ENCODE measurements at places on chromosomes 13 and 19. TPM values are rescaled to one million over a fixed set of nuclear protein-coding genes. Genes with fewer than 3 reads are reported as not detected.

- DNase-seq: no peak
Observed at GRCh38 chr19:40689339-40690049, 957 bp downstream of the NUMBL start.

- DNase-seq: no peak
Observed at GRCh38 chr19:42261763-42262162, 6.8 kb upstream of the ERF start.

DNA sequence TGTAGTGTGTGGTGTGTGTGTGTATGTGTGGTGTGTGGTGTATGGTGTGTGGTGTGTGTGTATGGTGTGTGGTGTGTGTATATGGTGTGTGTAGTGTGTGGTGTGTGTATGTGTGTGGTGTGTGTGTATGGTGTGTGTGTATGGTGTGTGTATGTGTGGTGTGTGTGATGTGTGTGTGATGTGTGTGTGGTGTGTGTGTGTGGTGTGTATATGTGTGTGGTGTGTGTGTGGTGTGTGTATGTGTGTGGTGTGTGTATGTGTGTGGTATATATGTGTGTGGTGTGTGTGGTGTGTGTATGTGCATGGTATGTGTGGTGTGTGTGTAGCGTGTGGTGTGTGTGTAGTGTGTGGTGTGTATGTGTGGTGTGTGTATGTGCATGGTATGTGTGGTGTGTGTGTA, 1.7 kb downstream of the ATP12A start:
- no peak for DNase-seq

DNA sequence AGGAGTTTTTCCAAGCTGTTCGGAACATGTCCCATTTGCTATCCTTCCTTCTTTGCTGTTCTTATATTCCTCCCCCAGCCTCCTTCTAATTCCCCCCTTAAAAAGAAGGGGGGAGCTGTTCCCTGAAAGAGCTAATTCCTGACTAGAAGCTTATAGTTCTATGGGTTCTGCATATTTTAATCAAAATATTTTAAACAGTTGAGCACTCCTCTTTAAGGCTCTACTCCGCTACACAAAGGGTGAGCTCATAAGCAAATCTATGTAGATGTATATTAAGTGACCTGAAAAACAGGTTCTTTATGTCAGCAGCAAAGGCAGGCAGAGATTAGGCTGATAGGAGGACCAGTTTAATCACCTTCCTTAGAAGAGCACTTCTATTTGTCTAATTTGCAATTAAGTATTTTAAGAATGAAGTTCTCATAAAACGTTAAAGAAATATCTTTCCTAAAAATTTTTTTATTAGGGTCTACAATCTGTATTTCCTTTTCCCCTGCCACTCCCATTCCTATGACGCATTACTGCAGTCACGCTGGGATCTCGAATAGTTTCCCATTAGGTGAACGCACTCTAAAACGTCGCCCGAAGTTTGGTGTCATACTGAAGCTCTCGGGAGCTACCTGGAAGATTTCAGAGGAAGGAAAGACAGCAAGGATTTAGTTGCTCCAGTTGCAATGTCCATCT, 5.2 kb downstream of the EFNB2 start:
- DNase-seq: no peak

- DNase-seq: no peak
Observed at GRCh38 chr13:42820451-42820850, 39.1 kb downstream of the FAM216B start.

DNA sequence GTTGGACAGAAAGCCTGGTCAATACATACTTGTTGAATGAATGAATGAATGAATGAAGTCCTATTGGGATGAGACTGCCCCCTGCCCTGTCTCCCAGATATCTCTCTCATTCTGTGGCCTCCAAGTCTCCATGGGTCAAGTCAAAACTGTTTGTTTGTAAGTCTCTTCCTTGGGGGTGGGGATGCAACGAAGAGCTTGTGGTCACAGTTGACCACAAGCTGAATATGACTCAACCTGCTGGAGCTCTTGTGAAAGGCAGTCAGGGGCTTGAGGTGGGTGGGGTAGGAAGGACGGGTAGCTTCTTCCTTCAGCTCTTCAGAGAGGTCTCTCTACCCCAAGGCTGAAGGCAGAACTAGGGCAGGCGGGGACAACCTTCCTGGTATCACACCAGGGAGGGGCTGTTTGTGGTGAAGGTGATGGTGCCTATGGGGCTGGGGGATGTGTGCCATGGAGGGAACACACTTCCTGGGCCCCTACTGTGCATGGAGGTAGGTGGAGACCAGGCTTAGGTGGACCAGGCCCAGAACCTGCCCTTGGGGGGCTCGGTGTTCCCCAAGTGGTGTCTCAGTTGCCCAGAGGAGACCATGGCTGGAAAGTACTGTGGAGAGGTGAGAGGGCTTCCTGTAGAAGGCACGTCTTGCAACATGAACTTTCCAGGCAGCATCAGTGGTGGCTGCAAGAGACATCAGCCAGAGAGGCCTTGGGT, 8.0 kb downstream of the MYO1F start:
- peak; percentile 90 for DNase-seq

- DNase-seq: no peak
Observed at GRCh38 chr13:25776722-25777121, 275.1 kb downstream of the SHISA2 start.

GRCh38 chr19:7628589-7629311, 595 bp downstream of the XAB2 start:
- no peak for DNase-seq

DNA sequence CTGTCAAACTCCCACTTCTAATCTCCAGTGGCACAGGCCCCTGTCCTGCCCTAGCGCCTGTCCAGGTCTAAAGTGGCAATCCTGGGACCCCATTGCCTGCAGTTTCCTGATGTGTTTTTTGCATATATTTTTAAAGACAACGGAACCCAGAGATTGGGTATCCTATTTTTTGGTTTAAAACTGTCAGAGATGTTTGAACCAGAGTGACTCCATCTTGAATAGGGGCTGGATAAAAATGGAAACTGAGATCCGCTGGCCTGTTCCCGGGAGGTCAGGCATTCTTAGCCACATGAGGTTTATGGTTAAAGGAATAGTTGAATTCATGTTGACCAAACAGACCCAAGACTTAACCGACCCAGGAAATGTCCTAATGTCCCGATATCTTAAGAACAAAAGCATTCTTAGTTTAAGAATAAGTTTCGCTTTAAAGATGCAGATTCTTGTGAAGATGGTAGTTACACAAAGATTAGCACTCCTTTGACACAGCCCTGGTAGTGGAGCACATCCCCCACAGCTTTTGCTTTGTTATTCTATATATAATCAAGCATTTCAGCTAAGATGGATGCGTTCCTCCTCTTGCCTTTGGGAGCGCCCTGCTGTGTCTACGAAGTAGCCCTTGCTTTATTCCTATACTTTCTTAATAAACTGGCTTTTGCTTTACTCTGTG, 332.1 kb downstream of the UQCRFS1 start:
- no peak for DNase-seq

DNA sequence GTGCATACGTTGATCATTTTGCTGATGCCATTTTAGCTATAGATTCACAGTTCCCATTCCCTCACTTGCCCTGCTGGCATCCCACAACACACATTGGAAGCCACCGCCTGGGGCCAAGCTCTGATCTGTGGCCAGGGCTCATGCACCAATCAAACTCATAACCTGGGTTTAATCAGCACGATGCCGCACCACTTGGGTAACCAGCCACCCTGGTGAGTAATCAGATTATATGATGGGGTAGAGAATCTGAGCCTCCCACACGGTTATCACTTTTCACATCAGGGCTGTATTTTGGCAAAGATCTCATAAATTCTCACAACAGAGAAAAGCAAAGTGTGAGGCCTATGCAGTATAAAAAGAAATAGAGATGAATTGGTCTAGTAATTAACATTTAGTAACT, 66.0 kb upstream of the TNFRSF19 start:
- no peak for DNase-seq

GRCh38 chr19:4811328-4812131, 20.0 kb downstream of the TICAM1 start:
- no peak for DNase-seq

GRCh38 chr19:48190288-48190884, 19.9 kb downstream of the ZSWIM9 start:
- peak; percentile 27 for DNase-seq

DNA sequence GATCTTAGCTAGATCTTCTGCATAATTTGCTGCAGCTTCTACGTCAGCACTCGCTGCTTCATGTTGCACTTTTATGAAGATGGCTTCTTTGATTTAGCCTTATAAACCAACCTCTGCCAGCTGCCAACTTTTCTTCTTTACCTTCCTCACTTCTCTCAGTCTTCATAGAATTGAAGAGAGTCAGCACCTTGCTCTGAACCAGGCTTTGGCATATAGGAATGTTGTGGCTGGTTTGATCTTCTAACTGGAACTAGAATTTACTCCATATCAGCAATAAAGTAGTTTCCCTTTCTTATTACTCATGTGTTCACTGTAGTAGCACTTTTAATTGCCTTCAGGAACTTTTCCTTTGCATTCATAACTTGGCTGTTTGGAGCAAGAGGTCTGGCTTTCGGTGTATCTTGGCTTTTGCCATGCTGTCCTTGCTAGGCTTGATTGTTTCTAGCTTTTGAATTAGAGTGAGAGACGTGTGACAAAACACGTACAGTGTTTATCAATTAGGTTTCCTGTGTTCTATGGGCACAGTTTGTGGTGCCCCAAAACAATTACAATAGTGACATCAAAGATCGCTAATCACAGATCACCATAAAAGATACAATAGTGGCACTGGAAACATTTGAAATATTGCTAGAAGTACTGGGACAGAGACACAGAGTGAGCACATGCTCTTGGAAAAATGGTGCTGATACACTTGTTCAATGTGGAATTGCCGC, 50.7 kb downstream of the NDFIP2 start:
- no peak for DNase-seq

DNA sequence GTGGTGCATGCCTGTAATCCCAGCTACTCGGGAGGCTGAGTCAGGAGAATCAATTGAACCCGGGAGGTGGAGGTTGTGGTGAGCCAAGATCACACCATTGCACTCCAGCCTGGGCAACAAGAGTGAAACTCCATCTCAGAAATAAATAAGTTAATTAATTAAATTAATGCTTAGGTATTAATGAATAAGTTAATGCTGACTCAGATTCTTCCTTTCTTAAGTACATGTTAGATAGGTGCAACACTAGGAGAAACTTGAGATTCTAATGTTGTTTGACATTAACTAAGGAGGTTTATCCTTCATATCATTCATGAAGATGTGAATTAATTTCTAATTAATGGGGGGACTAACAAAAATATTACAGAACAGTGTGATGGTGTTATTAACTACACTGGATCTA, 812.6 kb upstream of the SPRY2 start:
- DNase-seq: no peak

DNA sequence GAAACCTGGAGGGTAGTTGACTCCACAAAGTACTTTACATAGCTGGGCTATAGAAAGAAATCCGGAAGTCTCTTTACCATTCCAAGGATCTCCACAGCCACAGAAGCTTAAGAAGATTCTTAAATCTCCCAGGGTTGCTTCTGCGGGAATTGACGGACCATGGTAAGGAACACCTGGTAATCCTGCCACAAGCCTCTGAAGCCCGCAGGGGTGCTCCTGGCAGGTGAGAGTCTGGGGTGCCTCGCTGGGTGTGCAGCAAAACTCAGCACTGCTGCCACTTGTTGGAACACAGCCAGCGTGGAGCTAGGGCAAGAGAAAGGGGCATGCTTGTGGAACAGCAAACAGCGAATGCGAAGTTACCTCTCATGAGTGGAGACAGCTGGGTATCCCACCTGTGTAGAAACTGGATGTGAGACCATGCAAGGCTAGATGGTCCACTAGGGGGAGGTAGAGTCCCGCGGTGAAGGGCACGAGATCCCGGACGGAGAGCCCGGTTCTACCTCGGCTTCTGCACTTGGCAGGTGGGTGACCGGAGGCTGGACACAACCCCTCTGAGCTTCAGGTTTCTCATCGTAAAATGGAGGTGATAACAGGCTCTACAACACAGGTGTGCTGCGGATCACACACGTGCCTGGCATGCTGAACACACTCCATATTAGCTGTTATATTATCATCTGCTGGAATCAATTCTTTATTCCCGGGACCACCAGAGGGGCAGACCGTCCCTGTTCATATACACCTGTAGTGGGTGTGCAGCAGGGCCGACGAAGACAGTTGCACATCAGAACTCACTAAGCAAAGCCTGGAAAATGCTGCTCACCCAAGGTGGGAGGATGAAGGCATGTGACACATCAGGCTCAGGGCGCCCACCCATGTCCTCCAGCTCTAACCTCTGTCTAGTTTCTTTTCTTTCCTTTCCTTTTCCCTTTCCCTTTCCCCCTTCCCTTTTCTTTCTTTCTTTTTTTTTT, 24.1 kb upstream of the UBAC2 start:
- no peak for DNase-seq

DNA sequence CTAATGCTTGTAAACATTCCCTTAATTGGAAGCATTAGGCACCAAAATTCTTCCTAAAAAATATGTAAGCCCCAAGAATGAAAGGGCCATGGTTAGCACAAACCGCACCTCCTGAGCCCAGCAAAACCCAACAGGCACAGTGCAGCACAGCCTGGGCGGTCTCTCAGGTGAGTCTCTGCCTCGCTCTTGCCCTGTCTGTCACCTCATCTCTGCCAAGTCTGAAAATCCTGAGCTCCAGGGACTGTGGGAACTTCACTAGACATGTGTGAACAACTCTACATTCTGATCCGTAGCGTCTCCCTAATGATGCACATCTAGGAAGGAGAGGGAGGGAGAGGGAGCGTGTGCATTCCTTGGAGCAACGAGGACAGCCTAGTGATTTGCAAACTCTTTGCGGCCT, 88.8 kb upstream of the GJB6 start:
- DNase-seq: no peak

GRCh38 chr13:33524086-33524485, 238.5 kb upstream of the STARD13 start:
- peak; percentile 80 for DNase-seq

- no peak for DNase-seq
Observed at GRCh38 chr13:21522847-21523246, 63.7 kb upstream of the ZDHHC20 start.

- no peak for DNase-seq
Observed at GRCh38 chr19:19169236-19170052, 619 bp downstream of the MEF2B start.

GRCh38 chr13:34034411-34034810, 216.5 kb downstream of the RFC3 start:
- DNase-seq: no peak

ZNF329 gene
- 10.2 TPM for polyA plus RNA-seq

OVOL3 gene
- polyA plus RNA-seq: not detected

LGALS4 gene
- polyA plus RNA-seq: not detected

ZNF585A gene
- polyA plus RNA-seq: 16.2 TPM

CFAP97D2 gene
- not detected for polyA plus RNA-seq

FUT1 gene
- polyA plus RNA-seq: 0.07 TPM

ZNF667 gene
- polyA plus RNA-seq: 3.4 TPM

KIR2DL3 gene
- polyA plus RNA-seq: not detected

LILRA2 gene
- not detected for polyA plus RNA-seq

IFI30 gene
- polyA plus RNA-seq: 6.9 TPM

ZIM2 gene
- polyA plus RNA-seq: not detected

SIGLEC12 gene
- polyA plus RNA-seq: not detected

DACT3 gene
- polyA plus RNA-seq: 6.9 TPM

GIPC3 gene
- 0.30 TPM for polyA plus RNA-seq

DLEU7 gene
- polyA plus RNA-seq: not detected

PRR19 gene
- polyA plus RNA-seq: 0.92 TPM

Data from AG04450 (cell line).